ENCODE measurements at places on chromosomes 5 and 9.

DNA sequence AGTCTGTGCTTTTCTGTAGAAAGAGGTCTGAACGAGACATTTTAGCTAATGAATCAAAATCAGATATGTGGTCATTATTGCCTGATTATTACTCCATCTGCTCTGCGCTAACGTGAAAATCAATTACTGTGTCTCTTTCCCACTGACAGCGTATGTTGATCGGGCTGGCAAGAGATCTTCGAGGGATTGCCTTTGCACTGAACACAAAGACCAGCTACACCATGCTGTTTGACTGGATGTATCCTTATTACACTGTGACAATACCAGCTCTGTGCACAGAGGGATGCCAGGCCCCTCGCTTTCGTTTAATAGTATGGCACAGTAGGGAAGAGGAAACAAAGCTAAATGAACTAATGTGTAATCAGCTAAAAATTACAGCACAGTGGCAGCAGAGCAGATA lies 103.7 kb upstream of the TLX3 start:
- DNase-seq, result no peak

- no peak for DNase-seq
These were observed 3.3 kb downstream of the STKLD1 start for GRCh38 chr9:133379153-133380086.

DNA sequence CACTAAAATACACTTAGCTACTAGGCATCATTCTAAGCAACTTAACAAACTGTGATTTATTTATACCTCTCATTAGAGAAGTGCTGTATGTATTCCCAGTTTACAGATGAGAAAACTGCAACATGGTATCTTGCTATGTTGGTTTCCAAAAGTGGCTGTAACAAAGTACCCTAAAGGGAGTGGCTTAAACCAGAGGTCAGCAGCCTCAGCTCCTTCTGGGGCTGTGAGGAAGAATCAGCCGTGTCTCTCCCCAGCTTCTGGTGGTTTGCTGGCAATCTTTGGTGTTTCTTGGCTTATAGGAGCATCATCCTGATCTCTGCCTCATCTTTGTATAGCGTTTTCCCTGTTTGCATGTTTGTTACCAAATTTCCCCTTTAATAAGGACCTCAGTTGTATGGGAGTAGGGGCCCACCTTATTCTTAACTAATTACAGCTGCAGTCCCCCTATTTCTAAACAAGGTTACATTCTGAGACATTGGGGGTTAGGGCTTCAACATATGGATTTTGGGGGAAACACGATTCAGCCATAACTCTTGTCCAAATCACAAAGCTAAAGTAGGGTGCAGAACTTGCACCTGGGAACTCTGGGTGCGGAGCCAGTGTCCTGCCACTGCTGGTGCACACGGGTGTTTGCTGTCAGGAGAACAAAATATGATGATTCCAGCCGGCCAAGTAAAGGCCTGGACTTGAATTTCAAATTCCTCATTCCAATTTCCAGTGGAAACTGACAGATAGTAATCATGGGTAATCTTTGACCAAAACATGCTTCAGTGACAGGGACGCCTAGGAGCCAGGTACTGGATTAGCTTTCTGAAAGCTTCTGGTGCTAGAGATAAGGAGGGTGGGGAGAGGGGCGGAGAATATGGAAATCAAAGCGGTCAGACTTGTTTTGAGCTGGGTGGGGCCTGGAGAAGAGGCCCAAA lies 43.3 kb downstream of the RAI14 start:
- DNase-seq, result no peak

GRCh38 chr9:34343605-34344004 lies 14.2 kb downstream of the NUDT2 start:
- no peak for DNase-seq

- DNase-seq, result no peak
These were observed 47.0 kb upstream of the CHD1 start for GRCh38 chr5:98975682-98976407.

DNA sequence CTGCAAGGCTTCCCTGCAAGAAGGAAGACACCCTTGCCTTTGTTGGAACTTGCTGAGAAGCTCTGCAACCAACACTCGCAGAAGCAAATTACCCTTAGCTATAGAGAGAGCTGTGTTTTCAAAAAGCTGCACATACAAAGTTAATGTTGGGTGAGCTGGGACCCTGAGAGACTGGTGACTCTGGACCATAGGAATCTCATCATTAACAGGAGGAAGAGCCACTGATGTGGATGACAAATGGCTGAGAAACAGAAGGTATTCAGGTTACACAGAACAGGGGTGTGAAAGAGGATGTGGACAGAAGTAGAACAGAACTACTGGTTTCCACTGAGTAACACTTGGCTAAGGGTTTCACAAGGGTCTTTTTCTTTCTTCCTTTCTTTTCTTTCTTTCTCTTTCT lies 493.5 kb downstream of the IRX1 start:
- no peak for DNase-seq

DNA sequence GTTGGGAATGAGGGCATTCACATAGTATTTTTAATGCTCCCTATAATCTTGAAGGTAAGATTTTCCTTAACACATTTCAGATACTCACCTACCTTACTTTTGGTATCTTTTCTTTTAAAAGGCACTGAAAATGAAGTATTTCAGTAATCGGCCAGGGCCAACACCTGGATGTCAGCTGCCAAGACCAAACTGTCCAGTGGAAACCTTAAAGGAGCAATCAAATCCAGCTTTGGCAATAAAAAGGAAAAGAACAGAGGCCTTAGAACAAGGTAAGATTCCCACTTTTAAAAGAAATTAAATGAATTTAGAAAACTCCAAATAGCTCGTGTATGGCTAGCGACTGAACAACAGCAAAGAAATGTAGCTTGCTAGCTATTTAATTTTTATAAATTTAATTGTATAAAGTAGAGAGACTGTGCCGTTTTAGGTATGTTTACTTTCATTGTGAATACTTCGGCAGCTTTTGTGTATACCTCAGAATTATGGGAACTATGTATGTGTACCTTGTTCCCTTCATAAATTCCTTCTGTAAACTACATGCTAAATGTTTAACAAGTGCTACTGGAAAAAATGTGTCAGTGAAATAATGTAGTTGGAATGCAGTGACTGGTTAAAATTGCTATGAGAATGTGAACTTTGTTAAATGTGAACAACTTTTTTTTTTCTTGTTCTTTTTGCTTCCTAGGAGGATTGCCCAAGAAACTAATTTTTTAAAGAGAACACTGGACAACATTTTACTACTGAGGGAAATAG lies 41.9 kb downstream of the CDK7 start:
- no peak for DNase-seq

DNA sequence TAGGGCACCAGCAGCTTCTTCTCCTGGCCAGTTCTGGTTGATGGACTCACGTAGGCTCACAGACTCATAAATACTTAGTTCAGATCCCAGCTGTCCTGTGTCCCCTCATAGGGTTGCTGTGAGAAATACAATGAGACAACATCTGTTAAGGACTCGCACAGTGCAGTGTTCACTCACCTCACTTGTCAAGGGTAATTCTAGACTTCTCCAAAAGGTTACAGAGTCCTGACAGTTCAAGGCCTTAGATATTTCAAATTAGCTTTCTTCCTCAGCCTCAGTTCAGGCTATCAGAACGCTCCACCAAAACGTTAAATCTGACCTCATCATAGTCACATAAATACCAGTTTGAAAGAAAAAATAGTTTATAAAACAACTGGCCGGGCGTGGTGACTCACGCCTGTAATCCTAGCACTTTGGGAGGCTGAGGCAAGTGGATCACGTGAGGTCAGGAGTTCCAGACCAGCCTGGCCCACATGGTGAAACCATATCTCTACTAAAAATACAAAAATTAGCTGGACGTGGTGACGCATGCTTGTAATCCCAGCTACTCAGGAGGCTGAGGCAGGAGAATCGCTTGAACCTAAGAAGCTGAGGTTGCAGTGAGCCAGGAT lies 106.3 kb downstream of the UGCG start:
- no peak for DNase-seq
